ENCODE measurements at places on chromosomes 7 and 10. TPM values are rescaled to one million over a fixed set of nuclear protein-coding genes. Genes with fewer than 3 reads are reported as not detected.

C10orf105 gene
- under 0.01 TPM for total RNA-seq

GRCh38 chr7:115059321-115059720 lies 137.4 kb downstream of the MDFIC start:
- DNase-seq = no peak

GRCh38 chr7:157667261-157667660 lies 330.5 kb downstream of the DNAJB6 start:
- no peak for DNase-seq

STEAP1B gene
- 13.1 TPM for total RNA-seq

PLXDC2 gene
- total RNA-seq = 22.4 TPM

ADIRF gene
- 23.8 TPM for total RNA-seq

GRCh38 chr7:92092210-92092609 lies 42.1 kb downstream of the CYP51A1 start:
- no peak for DNase-seq

ST8SIA6 gene
- 0.53 TPM for total RNA-seq

GRCh38 chr10:120995768-120996167 lies 144.6 kb downstream of the WDR11 start:
- DNase-seq = no peak

Measured in esophagus squamous epithelium (tissue), 5 donors.